Endothelial cell of umbilical vein (primary cell): ENCODE measurements at places on chromosomes 1 and 21. TPM values are rescaled to one million over a fixed set of nuclear protein-coding genes. Genes with fewer than 3 reads are reported as not detected.

CRABP2 gene
- 1.0 and 2.6 TPM in 2 replicates for total RNA-seq

GRCh38 chr1:158043232-158043631, 49.8 kb downstream of the KIRREL1 start:
- peaks cover 19% of the 10 kb centered on the region for H3K4me1 ChIP-seq
- H3K27ac ChIP-seq = no peak overlapping the region
- no peak overlapping the region for H3K4me3 ChIP-seq
- DNase-seq = no peak

DNA sequence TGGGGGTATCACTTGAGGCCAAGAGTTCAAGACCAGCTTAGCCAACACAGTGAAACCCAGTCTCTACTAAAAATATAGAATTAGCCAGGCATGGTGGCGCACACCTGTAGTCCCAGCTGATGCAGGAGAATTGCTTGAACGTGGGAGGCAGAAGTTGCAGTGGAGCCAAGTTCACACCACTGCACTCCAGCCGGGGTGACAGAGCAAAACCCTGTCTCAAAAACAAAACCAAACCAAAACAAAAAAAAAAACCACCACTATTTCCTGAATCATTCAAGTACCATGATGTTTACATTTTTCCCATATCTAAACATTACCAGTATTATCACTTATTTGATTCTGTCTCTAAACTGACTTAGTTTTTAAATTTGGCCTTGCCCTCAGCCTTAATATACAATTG, 29.5 kb downstream of the TUT4 start:
- H3K4me3 ChIP-seq = no peak overlapping the region
- H3K36me3 ChIP-seq = no peaks in the 10 kb centered on the region
- no peaks in the 10 kb centered on the region for H3K27me3 ChIP-seq
- H3K27ac ChIP-seq = no peak overlapping the region
- DNase-seq = no peak

GRCh38 chr1:55045430-55045829, 6.1 kb downstream of the PCSK9 start:
- no peak overlapping the region for H3K27ac ChIP-seq
- no peaks in the 10 kb centered on the region for H3K36me3 ChIP-seq
- H3K4me1 ChIP-seq = no peaks in the 10 kb centered on the region
